ENCODE measurements at places on chromosomes 13 and 19.
A peak's percentile ranks its signal among the peaks of the same experiment; 100 is the strongest.

DNA sequence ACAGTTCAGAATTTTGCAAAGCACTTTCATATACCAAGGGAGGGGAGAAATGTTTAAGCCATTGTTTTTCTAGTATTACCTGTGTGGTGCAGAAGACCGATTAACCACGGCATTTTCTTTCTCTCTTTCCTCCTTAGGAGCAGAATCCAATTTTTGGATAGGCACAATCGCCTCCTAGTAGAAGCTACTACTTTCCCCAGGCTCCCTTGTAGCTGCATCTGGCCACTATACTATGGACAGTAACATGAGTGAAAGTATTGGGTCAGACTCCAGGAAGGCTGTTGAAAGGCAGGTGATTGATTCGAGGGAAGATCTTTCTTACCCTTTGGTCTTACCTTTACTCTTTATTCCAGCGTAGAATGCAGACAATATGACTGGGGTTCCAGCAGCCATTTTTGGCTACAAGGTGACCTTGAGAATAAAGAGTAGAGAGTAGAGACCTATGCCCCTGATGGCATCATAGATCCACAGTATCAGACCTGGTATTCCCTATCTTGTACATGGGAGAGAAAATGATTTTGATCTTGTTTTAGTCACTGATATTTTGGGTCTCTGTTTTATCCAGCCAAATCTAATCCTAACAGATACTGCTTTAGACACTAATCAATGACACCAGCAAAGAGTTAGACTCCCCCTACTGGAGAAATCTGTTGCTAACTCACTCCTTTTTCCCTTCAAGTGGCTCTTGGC is 77.0 kb downstream of the LRRC63 start:
- peak; percentile 85 for DNase-seq

GRCh38 chr19:32269831-32270230 is 75.6 kb upstream of the ZNF507 start:
- DNase-seq, result peak; percentile 9

GRCh38 chr13:56102641-56103040 is 1038.1 kb upstream of the PRR20A start:
- DNase-seq, result no peak

- no peak for DNase-seq
Observed at GRCh38 chr13:110233951-110234280, 73.0 kb downstream of the COL4A1 start.

DNA sequence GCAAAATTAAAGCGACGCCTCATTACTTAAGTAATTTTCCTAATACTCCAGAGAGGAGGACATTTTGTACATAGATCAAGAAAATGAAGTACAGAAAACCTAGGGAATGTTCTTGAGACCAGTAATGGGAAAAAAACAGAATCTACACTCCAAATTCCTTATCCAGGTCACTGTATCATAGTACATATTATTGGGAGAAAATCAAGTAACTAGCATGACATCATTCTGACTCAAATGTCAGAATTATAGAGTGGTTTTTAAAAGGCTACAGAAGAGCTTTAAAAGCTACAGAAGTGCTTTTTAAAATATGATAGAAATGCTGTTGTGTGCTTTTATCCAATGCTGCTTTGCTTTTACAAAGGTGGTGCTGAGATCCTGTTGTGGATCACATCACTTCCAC is 86.3 kb upstream of the SLC15A1 start:
- DNase-seq, result no peak

GRCh38 chr19:1261798-1262622 is 7.1 kb upstream of the CIRBP start:
- DNase-seq, result no peak

DNA sequence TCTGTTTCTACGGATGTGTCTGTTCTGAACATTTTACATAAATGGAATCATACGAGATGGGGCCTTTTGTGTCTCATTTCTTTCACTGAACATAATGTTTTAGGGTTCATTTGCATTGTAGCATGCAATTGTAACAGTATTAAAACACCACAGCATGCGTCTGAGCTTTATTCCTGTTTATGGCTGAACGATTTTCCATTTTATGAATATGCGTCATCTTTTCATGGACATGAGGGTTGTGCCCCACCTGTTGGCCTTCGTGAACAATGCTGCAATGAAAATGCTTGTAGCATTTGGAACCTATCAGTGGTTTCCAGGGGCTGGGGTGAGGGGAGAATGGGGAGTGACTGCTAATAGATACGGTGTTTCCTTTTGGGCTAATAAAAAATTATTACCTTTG is 5.1 kb downstream of the OR10H1 start:
- peak; percentile 53 for DNase-seq

DNA sequence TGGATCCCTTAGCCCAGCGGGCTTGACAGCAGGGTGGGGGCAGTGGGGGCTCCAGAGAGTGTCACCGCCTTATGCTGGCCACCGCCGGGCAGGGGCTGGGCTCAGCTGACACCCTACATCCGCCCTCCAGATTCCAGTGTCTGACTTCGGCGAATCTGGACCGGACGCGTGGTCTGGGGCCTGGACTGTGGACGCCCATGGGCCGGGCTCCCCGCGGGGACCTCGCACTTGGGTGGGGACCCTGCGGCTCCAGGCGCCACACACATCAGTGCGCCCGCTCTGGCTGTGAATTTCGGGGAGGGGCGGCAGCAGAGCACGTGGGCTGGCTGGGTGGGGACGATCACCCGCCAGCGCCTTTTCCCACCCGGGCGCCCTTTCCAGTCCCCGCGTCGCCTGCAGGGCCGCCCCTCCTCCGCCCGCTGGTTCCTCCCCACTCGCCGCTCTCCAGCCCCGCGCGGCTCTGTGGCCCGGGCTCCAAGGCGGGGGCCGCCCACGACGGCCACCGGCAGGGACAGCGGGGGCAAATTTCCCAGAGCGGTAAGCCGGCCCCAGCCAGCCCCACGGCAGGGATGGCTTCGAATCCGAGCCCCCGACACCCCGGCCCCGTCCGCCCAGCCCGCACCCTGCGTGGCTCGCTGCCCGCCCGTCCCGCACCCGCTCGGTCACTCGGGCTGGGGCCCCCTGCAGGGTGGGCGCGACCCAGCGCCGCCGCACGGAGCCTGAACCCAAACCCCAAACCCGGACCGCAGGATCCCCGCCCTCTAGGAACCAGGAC is 23.3 kb upstream of the ZNF99 start:
- DNase-seq, result no peak

DNA sequence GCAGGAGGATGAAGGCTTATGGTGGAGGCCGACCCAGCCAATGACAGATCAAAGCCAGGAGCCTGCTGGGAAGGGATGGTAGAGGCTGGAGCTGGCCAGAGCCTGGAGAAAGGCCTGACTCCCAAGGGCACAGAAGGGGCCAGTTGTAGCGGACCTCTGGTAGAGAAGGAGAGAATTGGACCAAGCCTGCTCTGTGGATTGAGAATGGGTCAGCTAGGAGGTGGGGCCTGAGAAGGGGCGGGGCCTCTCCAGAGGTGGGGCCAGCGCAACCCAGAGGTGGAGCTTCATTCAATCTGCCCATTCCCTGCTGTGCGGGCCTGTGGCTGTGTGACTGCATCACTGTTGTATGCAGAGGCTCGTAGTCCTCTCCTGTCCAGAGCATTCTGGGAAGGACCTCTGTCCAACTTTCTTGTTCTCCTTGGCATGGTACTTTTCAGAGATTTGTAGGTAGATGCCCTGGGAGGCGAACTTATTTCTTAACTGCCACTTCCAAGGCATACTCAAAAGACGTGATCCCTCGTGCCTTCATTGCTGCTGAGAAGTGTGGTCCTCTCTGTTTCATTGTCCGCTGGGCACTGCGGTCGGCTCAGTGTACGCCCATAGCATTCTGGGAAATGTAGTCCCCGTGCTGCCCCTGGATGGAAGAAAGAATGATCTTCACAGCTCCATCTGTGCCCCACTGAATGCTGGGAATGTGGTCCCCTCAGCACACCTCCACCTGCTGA is 6.7 kb downstream of the GRIN2D start:
- peak; percentile 78 for DNase-seq

- no peak for DNase-seq
Observed at GRCh38 chr13:30877335-30877734, 28.7 kb upstream of the MEDAG start.

Data from OCI-M1 (cell line).